ENCODE measurements at places on chromosomes 7 and 10. TPM values are rescaled to one million over a fixed set of nuclear protein-coding genes. Genes with fewer than 3 reads are reported as not detected.

DNA sequence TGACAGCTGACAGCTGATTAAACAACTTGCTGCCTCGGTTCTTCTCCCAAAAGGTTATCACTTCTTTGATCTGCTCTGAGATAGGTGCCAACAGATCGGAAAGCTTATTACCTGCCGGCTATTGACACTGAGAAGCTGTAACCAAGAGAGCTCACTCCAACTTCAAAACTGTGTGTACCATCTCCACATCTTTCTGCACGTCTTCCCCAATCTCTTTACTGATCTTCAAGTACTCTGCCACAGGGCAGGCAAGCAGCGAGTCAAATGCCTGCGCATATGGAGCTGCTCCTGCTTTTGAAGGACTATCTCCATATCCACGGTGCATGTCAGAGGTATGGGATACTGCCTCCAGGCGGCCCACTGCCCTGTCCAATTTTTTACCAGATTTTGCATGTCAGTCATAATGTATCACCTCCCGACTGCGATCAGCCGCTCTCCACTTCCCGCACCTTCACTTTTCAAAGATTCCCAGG, 352 bp upstream of the ZNF485 start:
- no peak for DNase-seq

- DNase-seq: no peak
Observed at GRCh38 chr10:34661580-34661979, 153.5 kb downstream of the PARD3 start.

DNA sequence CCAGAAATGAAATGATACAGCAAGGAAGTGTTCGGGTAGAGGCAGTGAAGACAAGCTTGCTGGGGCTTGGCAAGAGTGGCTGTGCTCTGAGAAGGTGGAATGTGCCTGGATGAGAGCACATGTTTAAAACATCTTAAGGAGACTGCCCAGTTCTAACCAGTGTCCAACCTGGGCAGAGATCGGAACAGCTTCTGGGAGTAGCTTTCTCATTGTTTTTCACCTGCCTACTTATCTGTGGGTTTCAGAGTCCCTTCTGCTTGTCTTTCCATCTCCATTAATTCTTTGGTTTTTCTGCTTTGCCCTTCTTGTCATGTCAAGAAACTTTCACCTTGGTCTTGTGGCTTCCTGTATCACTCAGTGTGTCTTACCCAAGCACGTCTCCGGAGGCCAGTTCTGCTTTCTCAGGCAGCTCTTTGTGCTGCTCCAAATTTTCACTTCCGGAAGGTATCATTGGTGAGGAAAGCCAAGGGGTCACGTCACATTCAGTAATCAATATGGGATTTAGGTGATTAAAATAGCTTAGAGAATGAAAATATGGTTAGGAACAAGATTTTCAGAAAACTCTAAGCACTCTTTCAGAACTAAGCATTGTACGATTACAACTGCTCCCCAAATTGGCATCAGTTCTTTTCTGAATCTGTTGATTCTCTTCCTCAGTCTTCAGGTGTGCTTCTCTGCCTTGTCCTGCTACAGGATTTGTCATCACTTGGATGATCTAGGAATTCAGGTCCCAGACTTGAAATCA, 5.5 kb upstream of the LAMB4 start:
- no peak for DNase-seq

DNA sequence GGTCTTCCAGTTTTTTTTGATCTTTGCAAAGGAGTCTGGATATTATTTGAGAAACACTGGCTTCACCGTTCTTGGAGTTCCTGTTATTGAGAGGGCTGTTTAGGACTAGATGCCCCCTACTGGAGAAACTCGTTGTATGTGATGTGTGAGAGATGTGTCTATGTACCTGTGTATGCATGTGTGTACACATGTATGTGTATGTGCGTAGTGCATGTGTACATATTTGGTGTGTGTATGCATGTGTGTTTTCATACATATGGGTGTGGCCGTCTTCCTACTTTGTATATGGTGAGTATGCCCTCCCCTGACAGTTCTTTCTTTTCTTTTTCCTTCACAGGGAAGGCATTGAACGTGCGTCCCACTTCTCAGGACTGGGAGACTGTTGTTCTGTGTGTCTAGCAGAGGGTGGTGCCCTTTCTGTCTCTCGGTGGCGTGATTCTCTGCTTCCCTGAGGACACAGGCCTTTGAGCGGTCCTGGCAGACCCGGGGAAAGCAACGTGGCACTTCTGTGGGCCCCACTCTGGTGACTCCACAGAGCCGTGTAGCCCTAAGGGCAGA, 3.0 kb upstream of the CALHM3 start:
- peak; percentile 52 for DNase-seq

DNA sequence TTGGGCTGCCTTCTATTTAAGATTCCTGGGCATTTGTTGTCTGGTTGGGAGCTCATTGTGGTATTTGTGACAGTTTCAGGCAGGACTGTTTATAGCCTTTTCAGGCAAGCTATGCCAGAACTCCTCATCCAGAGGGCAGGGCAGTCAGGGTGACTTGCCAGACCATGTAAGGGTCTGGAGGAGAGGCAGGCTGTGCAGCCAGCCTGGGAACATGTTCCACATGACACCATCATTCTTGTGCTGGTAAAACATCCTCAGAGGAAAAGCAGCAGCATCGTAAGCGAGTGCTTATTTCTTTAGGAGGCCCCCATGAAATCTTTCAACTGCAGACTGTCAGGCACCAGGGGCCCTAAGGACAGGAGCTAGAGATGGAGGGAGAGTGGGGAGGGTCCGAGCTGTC, 44.0 kb upstream of the SORBS1 start:
- no peak for DNase-seq

The PIK3CG gene
- total RNA-seq: 35.4 TPM

- DNase-seq: no peak
Observed at GRCh38 chr10:44317856-44318255, 67.0 kb downstream of the CXCL12 start.
